ENCODE measurements at places on chromosomes 7 and 10.

GRCh38 chr10:114970515-114970914 is 32.5 kb downstream of the TRUB1 start:
- DNase-seq, result no peak

GRCh38 chr7:86469680-86470295 is 173.9 kb upstream of the GRM3 start:
- peak; percentile 33 for DNase-seq

DNA sequence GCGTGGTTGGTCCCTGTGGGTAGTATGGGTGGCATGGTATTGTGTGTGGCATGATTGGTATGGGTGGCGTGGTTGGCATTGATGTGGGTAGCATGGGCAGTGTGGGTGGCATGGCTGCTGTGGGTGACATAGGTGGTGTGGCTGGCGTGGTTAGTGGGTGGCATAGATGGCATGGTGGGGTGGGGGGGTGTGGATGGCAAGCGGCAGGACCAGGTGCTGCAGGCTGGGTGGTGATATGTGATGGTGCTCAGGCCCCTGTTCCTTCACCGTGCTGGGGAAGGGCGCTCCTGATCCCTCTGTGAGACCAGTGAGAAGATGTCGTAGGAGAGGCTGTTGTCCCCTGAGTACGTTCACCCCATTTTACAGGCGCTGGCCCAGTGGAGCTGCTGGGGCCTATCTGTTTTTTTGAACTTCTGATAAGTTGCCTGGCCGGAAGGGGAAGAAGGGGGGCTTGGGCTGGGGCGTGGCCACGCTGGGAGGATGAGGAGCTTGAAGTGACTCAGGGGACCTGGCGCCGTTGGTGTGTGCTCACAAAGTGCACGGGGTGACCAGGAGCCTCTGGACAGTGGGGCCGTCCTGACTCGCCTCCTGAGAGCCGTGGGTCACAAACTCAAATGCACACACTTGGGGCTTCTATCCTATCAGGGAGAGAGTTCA is 17.5 kb downstream of the INPP5A start:
- peak; percentile 78 for DNase-seq

DNA sequence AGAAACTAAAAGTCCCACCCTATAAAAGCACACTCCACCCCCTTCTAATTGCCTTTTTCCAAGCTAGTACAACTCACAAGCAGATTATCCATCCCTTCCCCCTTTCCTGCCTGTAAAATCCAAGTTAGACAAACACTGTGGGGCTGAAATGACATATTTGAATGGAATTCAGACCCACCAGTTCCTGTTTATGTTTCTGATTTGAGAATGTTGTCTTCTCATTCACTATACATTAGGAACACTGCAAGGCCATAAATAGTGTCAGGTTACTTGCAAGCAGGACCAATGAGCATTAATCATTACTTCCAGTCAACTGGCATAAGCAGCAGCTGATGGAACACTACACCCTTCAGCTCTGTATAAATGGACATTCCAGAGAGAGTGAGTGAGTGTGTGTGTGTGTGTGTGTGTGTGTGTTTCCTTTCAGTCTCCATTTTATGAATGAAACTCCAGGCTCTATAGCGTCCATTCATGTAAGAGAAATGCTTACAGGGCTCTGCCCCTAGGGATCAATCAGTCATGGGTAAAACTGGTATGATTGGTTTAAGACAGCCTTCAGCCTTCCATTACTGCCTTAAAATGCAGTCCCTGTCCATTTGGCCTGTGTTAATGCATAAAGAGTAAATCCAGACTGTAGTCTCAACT is 69.3 kb downstream of the ETV1 start:
- DNase-seq, result no peak

DNA sequence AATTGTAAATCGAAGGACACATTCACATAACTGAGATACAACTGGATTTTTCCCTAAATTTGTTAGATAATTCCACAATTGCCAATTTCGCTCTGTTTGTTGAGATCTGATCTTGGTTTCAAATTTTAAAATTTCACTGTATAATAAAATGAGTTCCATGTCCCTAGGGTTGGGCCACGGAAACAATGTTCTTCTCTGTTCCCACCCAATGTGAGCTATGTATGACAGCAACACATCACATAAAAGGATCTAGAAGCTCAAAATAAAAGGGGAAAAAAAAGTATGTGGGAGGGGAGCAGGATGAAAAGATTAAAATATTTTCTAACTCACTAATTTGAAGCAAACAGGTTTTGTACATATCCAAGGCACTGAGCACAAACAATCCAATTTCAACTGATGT is 287.8 kb upstream of the MKLN1 start:
- DNase-seq, result no peak

DNA sequence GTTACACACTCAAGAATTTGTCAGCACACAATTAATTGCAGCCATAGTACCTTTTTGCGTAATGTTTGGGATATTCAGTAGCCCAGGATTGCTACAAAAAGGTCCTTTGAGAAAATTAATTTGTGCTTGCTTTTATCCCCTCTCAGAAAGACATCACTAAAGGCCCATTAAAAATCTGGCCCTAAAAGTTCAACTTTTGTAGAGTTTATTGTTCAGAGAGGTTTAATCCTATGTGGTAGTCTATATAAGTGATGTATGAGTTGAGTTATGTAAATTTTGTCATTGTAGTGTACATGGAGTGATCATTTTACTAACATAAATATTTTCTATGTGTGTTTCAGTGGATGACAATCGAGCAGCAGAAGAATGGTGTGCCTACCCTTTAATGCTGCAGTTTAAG is 126.0 kb downstream of the LCOR start:
- no peak for DNase-seq

DNA sequence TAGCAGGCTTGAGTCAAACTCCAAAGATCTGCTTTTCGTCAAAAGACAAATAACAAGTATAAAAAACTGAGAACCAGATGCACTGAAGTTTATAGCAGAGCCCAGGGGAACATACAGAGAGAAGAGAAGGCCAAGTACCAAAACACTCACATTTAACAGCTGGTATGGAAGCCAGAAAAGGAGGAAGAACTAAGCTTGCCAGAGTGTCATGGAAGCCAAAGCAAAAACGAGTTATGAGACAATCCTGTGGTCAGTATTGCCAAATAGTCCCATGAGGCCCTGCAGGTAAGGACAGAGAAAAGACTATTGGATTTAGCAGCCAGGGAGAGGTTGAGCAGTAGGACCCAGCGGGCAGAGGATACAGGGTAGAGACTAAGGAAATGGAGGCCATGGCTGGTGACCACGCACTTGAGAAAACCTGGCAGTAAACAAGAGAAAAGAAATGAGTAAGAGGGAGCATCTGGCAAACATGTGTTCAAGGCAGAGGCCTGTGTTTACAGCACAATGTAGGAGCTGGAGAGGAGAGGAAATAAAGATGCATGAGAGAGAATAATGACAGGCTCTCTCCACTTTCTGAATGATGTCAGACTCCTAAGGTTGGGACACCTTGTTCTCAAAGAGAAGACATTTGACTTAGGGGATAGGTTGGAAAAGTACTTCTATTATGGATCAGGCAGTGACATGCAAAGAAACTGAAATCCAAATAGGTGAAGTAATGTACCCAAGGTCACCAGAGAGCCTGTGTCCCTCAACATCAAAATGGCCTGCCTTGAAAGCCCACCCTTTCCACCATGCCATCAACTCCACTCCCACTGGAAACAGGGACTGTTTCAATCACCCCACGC is 9.1 kb downstream of the CREB3L2 start:
- peak; percentile 71 for DNase-seq

GRCh38 chr7:39952803-39953202 is 2.7 kb downstream of the CDK13 start:
- DNase-seq, result no peak

DNA sequence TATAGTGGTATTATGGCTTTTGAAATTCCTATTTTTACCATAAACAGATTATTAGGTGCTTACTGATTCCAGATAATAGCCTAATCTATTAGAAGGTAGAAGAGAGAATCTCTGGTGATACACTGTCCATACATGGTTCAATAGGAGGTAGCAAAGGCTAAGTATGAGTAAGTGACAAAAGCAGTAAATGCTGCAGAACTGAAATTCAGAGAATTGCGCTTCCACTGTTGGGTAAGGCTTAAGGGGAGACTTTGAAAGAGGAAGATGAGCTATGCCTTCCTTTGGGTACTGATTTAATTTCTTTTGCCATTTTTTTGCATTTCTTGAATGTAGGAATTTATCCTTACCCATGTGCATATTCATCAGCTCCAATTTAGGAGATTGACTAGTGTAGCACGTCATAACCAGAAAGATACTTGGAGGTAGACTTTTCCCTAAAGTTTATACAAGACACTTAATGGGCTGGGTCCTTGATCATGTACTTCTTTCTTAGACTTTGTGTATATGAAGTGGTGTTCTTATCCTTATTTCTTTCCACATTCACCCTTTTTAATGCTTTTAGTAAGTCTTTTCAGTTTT is 15.3 kb downstream of the MKLN1 start:
- DNase-seq, result no peak

DNA sequence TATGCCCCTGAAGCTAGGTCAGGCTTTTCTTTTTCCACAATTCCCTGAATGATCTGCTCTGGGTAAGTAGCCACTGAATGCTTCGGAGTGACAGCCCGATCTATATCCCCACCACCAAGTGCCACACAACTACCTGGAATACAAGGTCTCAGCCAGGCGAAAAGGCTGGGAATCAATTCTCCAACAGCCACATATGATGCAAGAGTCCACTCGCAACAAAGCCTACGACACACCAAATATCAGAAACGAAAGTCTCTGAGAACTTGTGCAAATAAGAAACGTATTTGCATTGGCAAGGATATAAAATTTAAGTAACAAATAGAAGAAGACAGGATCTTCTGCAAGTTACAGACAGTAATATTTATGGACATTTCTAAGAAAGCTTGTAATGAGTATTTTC is 5.7 kb downstream of the HIPK2 start:
- no peak for DNase-seq

GRCh38 chr10:59991661-59992060 is 85.3 kb upstream of the CCDC6 start:
- no peak for DNase-seq

DNA sequence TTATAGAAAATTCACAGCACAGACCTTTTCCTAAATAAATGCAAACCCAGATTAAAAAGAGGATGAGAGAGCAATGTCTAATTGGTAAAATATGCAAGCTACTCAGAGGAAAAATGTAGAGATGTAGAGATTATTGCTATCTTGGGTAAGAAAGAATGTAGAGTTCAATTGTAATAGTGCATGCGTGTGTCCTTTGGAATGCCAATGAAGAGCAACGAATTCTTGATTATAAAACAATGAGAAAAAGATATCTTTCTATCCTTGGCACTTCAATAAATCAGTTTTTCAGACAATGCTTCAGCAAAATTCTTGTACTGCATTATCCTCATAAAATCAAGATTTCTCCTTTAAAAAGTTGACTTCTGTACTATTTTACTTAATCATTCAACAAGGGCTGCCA is 50.9 kb downstream of the SEMA3D start:
- DNase-seq, result no peak

GRCh38 chr7:78492146-78492545 is 693.6 kb downstream of the PHTF2 start:
- no peak for DNase-seq

GRCh38 chr10:117145019-117145418 is 6.9 kb upstream of the VAX1 start:
- no peak for DNase-seq

DNA sequence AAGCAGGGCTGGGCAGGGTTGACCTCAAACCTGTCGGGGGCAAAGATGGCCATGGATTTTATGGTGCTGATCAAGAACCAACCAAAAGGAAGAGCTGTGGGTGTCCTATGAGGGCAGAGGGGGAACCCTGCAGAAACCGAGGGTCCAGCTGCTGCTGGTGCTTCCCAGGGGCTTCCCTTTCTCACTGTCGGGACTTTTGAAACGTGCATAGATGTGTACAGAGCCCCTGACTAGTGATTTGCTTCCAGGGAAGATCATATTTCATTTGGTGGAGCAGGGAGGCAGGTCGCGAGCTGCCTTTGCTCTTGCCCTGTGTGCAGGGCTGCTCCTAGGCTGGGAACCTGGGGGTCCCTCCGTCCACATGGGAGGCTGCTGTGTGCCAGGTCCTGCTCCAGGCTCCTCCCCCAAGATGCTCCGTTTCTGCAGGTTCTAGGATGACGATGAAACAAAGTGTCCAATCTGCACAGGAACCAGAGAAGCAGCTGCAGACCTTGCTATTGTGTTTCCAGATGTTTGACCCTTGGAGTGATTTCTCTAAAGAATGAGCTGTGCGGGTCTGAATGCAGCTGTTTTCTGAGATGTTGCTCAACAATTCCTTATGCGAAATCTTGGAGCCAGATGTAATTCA is 9.4 kb upstream of the INPP5A start:
- DNase-seq, result peak; percentile 23

- no peak for DNase-seq
Observed at GRCh38 chr7:152587366-152587765, 88.6 kb downstream of the XRCC2 start.

DNA sequence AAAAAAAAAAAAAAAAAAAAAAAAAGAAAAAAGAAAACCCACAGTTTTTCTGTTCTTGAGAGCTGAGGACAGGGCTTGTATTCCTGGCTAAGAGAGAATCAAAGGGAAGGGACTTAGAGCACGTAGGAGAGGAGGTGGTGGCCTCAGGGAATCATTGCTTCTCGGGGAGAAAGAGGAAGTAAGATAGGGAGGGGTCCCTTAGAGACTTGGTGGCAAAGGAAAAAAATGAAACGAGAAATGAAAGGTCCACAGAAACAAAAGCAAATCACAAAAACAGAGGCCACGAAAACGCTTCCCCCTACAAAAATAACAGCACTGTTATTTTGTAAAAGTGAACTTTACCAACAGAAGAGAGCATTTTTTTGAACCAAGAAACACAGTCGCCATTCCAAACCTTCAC is 323.1 kb upstream of the GALNT17 start:
- DNase-seq, result no peak

- no peak for DNase-seq
Observed at GRCh38 chr7:84277628-84278224, 83.1 kb upstream of the SEMA3A start.

DNA sequence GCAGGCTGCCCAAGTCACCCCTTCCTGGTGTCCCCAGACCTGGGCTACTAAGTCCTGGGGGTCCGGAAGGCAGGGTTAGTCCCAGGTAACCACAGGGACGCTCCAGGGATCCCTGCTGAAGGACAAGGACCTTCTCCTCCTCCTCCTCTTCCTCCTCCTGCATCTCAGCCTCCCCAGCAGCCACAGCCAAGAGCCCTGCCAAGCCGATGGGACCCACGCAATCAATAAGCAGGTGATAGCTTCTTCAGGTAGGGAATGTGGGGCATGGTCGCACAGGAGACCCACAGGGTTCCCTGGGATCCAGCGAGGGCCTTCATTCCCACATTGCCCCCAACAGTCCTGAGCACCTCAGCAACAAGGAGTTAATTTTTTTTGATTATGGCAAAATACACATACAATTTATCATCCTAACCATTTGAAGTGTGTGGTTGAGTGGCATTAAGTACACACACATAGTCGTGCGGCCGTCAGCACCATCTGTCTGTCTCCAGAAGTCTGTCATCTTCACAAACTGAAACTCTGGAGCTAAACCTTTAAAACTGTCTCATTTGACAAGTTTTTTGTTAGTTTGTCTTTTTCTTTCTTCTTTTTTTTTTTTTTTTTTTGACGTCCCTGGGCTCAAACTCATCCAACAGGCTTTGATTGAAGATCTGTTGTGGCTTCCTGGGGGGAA is 12.1 kb downstream of the CRYGN start:
- no peak for DNase-seq
